ENCODE measurements at places on chromosomes 2 and 18. TPM values are rescaled to one million over a fixed set of nuclear protein-coding genes. Genes with fewer than 3 reads are reported as not detected.

Gene RGPD4
- total RNA-seq, result not detected

Gene CHRNG
- not detected for total RNA-seq

Gene CDH7
- 1.6 TPM for total RNA-seq

Gene IL1F10
- not detected for total RNA-seq

Gene UGT1A6
- total RNA-seq, result not detected

Gene CREB1
- 133 TPM for total RNA-seq

Gene FBXO41
- 28.8 TPM for total RNA-seq
